ENCODE measurements at places on chromosomes 11 and 22. TPM values are rescaled to one million over a fixed set of nuclear protein-coding genes. Genes with fewer than 3 reads are reported as not detected.

Gene PHOX2A
- not detected for total RNA-seq

Gene DEFB131B
- total RNA-seq: not detected

Gene TIGD3
- 0.53 TPM for total RNA-seq

Gene A4GALT
- 7.1 TPM for total RNA-seq

Gene TRIM29
- not detected for total RNA-seq

Gene CASP4
- total RNA-seq: 1.0 TPM

Gene GVQW3
- total RNA-seq: 5.9 TPM

Gene OR8D4
- not detected for total RNA-seq

Gene TUBA8
- 0.89 TPM for total RNA-seq

Gene PKDREJ
- not detected for total RNA-seq

DNA sequence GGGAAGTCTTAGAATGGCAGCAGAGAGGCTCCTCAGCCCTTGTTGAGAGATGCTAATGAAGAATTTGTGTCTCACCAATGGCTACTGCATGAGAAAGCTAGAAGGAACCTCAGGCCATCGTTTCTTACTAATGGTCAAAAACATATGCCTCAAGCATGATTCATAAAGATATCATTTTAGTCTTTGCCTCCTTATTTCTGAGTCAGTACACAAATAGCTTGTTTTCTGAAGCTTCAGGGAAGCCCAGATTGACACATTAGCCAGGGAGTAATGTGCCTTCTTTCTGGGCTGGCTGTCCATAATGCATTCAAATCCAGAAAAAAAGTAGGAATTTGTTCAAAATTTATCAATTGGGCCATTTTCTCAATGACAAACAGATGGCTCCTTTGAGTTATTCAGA, 169.4 kb upstream of the ZBED5 start:
- H3K4me1 ChIP-seq: no peaks in the 10 kb centered on the region
- no peak for DNase-seq
- no peak overlapping the region for H3K4me3 ChIP-seq
- H3K27ac ChIP-seq: no peak overlapping the region

DNA sequence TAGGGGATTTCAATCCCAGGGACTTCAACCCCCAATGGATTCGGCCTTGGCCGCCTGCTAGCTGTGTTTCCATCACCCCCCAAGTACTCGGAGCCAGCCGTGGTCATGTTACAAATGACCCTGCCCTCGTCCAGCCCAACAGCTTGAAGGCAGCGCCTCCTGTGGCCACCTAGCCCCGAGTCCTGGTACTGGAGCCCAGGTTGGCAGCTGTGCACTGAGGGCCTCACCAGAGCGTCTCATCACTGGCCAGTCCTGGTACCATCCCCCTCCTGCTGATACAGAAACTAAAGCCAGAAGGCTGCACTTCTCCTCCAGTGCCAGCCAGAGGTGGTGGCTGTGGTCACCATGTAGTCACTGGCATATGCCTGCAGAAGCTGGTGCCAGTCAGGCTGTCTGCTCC, 44.9 kb upstream of the FADD start:
- peaks cover 4% of the 10 kb centered on the region for H3K27me3 ChIP-seq
- no peaks in the 10 kb centered on the region for H3K4me1 ChIP-seq
- DNase-seq: peak; percentile 52
- no peaks in the 10 kb centered on the region for H3K36me3 ChIP-seq
- no peak overlapping the region for H3K27ac ChIP-seq
- no peak overlapping the region for H3K4me3 ChIP-seq

GRCh38 chr11:32341620-32342613, 93.4 kb downstream of the WT1 start:
- no peaks in the 10 kb centered on the region for H3K4me1 ChIP-seq
- DNase-seq: no peak
- H3K36me3 ChIP-seq: no peaks in the 10 kb centered on the region

DNA sequence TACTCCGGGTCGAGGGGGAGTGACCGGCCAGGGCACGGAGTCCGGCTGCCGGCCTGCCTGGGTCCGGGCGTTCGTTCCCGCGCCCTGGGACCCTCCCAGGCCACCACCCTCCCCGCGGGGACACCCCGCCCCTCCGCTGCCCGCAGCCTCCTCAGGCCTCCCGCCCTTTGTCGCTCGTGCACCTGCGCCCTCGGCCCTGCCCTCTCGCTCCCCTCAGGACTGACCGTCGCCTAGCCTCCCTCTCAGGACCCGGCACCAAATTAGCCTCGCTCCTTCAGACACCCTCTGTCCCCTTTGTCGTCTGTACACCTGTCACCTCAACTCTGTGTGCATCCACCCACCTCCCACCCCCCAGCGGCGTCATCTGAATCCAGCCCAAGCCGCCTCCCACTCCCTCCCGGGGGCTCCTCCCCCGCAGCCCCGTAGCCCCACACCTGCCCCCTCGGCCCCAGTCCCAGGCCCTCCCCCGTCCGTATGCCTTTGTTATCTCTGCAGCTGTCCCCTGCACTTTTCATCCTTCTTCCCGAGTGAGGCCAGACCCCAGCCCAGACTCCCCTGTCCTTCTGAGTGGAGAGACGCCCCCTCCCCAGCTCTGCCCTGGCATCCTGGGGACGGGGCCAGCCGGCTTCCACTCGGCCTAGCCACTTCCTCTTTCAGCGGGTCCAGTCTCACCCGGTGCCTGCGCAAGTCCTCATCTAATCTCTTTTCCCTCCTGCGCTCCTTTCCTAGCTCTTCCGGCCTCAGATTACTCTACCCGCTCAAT, 643 bp downstream of the TIGD3 start:
- H3K36me3 ChIP-seq: peaks cover 3% of the 10 kb centered on the region
- H3K4me1 ChIP-seq: no peaks in the 10 kb centered on the region
- peak overlapping the region; percentile 67 for H3K4me3 ChIP-seq
- H3K27ac ChIP-seq: no peak overlapping the region
- DNase-seq: peak; percentile 50
- no peaks in the 10 kb centered on the region for H3K27me3 ChIP-seq

DNA sequence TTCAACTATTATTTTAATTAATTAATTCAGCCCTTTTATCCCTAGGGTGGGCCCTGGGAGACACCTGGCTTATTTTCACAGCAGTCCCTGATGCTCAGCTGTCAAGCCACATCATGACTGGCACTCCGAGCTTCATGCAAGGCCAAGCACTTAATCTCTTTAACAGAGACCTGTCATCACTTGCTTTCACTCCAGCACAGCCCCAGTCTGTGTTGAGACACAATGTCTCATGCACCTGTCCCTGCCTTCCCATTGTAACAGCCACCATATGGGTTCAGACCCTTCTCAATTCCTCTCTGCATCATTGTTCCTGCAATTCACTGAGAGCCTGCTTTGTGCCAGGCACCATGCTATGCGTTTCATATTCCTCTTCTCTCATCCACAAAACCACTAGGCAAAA, 222.2 kb upstream of the TENM4 start:
- DNase-seq: peak; percentile 63
- H3K4me3 ChIP-seq: no peak overlapping the region
- H3K36me3 ChIP-seq: no peaks in the 10 kb centered on the region
- no peak overlapping the region for H3K27ac ChIP-seq

DNA sequence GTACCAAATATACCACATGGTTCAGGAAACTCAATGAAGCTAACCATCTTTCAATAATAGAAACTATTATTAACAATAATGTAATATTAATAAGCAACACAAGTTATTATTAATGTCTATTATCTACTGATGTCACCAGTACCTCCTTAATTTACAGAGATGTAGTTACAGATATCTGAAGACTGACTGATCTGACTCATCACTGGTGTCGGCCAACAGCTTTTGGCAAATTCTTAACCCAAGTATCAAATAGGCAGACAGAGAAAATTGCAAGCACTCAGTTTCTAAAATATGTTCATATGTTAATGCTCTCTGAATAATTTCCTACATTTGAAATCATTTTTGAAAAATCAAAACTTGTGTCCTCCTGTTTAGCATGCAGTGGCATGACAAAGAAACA, 100.4 kb upstream of the DDI1 start:
- H3K36me3 ChIP-seq: no peaks in the 10 kb centered on the region
- no peak overlapping the region for H3K4me3 ChIP-seq
- no peaks in the 10 kb centered on the region for H3K27me3 ChIP-seq
- DNase-seq: no peak
- H3K27ac ChIP-seq: no peak overlapping the region

- no peaks in the 10 kb centered on the region for H3K27me3 ChIP-seq
- H3K4me1 ChIP-seq: peaks cover 6% of the 10 kb centered on the region
- H3K27ac ChIP-seq: no peak overlapping the region
- H3K4me3 ChIP-seq: no peak overlapping the region
Measured at GRCh38 chr11:128047026-128047425, 540.3 kb downstream of the ETS1 start.

DNA sequence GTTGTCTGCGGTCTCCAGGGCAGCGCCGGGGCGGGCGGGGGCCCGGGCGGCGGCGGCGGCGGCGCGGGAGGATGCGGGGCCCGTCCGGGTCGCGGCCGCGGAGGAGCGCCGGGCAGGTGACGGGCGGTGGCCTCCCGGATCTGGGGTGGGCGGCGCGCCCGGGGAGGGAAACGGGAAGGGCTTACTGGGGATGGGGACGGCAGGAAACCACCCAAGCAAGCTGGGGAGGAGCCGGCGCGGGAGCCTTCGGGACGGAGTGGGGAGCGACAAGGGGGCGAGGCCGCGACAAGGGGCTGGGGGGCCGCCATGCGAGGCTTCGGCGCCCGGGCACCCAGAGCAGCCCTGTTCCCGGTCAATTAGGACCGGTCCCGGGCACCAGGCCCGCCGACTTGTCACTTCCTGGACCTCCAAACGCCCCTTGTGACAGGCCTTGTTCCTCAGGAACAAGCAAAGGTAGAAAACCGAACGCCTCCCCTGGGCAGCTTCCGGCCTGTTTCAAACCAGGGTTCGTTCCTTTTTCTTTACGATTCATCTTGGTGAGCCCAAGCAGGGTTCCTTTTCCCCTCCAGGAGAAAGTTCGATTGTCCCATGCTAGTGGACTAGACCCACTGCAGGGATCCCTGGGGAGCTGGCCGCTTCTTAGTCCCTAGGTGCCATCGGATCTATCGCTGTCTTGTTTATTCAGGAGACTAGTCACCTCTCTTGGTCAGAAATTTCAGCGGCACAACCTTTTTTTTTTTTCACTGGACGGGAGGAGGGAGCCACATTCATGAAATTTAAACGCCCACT, 492 bp downstream of the JHY start:
- no peaks in the 10 kb centered on the region for H3K36me3 ChIP-seq
- H3K4me3 ChIP-seq: no peak overlapping the region
- H3K27me3 ChIP-seq: no peaks in the 10 kb centered on the region
- H3K27ac ChIP-seq: no peak overlapping the region

DNA sequence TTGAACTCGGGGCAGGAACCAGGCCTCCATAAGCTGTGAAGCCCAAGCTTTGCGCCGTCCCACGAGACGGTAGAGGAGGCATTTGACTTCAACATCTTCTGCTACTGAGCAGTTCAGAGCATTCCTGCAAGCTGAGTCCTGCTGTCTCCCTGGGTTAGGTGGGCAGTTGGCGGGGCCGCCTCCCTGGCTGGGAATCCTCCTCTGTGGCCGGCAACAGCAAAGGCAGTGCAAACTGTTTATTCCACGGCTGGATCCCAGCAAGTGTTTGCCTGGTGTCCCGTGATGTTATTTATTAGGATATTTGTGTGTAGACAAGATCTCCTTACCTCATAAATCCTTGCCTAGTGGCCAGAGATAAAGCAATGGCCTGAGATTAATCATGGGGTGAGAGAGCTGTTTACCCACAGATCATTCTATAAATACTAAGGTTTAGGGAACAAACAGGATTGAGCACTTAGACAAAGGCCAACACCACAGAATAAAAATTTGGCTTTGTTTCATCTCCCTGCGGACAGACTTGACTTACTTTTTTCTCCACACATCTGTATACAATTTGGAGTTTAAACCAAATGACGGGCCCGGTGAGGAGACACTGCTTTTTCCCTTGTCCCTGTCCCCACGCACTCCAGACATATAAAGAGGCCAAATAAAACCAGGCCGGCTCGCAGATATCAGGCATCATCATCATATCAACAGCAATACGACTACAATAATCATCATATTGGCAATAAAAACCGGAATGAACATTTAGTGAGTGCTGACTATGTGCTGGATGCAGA, 63.4 kb downstream of the NAT10 start:
- H3K4me1 ChIP-seq: no peaks in the 10 kb centered on the region
- H3K4me3 ChIP-seq: no peak overlapping the region
- DNase-seq: no peak
- no peaks in the 10 kb centered on the region for H3K36me3 ChIP-seq
- no peak overlapping the region for H3K27ac ChIP-seq

- no peaks in the 10 kb centered on the region for H3K36me3 ChIP-seq
- peak overlapping the region; percentile 61 for H3K4me3 ChIP-seq
- H3K27me3 ChIP-seq: peaks cover 8% of the 10 kb centered on the region
- 0 out of 2 replicates have a peak overlapping the region, but pooled peaks have one; percentile 2 for H3K27ac ChIP-seq
Measured at GRCh38 chr11:34356913-34357700, 703 bp downstream of the ABTB2 start.

GRCh38 chr11:132587716-132588115, 944.6 kb downstream of the OPCML start:
- no peak for DNase-seq
- no peaks in the 10 kb centered on the region for H3K4me1 ChIP-seq
- no peak overlapping the region for H3K27ac ChIP-seq
- no peaks in the 10 kb centered on the region for H3K36me3 ChIP-seq
- H3K4me3 ChIP-seq: no peak overlapping the region

GRCh38 chr11:18145025-18145424, 12.7 kb downstream of the MRGPRX3 start:
- no peaks in the 10 kb centered on the region for H3K4me1 ChIP-seq
- peaks cover 14% of the 10 kb centered on the region for H3K27me3 ChIP-seq
- no peak overlapping the region for H3K4me3 ChIP-seq
- no peak for DNase-seq

- no peaks in the 10 kb centered on the region for H3K36me3 ChIP-seq
- no peak overlapping the region for H3K27ac ChIP-seq
- H3K4me3 ChIP-seq: no peak overlapping the region
- no peak for DNase-seq
- no peaks in the 10 kb centered on the region for H3K27me3 ChIP-seq
Measured at GRCh38 chr11:130379276-130379675, 49.1 kb downstream of the ADAMTS8 start.

- peaks cover 33% of the 10 kb centered on the region for H3K36me3 ChIP-seq
- H3K27ac ChIP-seq: no peak overlapping the region
- H3K27me3 ChIP-seq: no peaks in the 10 kb centered on the region
- H3K4me3 ChIP-seq: no peak overlapping the region
- no peak for DNase-seq
Measured at GRCh38 chr11:95827696-95828095, 37.4 kb downstream of the CEP57 start.

DNA sequence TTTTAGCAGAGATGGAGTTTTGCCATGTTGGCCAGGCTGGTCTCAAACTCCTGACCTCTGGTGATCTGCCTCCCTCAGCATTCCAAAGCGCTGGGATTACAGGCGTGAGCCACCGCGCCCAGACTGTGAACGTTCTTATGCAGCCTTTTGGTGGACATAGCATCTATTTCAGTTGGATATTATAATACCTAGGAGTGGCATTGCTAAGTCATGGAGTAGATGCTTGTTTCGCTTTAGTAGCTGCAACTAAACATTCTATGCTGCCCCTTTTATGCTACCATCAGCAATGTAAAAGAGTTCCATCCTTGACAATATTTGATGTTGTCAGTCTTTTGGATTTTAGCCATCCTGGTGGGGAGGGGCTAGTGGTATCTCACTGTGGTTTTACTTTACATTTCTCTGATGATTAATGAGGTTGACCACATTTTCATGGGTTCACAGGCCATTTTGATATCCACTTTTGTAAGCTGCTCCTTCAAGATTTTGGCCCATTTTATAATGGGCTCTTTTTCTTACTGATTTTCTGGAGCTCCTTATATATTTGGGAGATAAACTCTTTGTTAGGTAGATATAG, 16.5 kb upstream of the APOBEC3A start:
- no peak overlapping the region for H3K27ac ChIP-seq
- no peaks in the 10 kb centered on the region for H3K4me1 ChIP-seq
- H3K4me3 ChIP-seq: no peak overlapping the region
- no peaks in the 10 kb centered on the region for H3K36me3 ChIP-seq

GRCh38 chr22:32414191-32414590, 2.1 kb upstream of the RTCB start:
- no peaks in the 10 kb centered on the region for H3K36me3 ChIP-seq
- no peak for DNase-seq
- H3K4me1 ChIP-seq: peaks cover 5% of the 10 kb centered on the region
- H3K4me3 ChIP-seq: no peak overlapping the region
- H3K27me3 ChIP-seq: no peaks in the 10 kb centered on the region
- no peak overlapping the region for H3K27ac ChIP-seq

All from SJCRH30 (cell line).